ENCODE measurements at places on chromosomes 5 and 9.

- DNase-seq, result no peak
Measured at GRCh38 chr5:65695896-65696295, 26.0 kb downstream of the SGTB start.

GRCh38 chr5:134584662-134585061, 48.0 kb downstream of the SAR1B start:
- no peak for DNase-seq

DNA sequence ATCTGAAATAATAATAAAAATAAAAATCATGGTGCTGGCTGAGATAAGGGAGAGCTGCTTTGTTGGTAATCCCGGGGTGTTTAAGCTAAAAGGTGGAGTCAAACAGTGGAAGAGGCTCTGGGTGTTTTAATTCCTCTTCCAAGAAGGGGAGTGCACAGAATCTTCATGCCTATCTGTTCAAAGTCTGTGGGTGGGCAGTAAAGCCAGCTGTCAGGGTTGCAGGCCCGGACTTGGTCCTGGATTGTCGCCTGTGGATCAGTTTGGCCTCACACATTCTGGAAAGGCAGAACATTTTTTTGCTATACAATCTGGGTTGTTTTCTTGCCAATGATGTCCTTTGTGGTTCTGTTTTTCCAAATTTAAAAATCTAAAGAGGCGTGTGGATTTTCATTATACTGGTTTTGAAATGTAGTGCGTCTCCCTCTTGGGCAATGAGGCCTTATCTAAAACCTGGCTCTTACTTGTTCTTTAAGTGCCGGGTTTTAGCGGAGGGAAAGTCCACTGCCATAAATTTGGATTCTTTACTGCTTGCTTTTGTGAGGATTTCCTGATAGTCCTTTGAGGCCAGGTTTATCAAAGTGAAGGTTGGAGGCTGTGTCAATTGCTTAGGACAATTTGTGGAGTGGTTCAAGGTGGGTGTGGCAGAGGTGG, 5.8 kb downstream of the ANKDD1B start:
- DNase-seq, result no peak

DNA sequence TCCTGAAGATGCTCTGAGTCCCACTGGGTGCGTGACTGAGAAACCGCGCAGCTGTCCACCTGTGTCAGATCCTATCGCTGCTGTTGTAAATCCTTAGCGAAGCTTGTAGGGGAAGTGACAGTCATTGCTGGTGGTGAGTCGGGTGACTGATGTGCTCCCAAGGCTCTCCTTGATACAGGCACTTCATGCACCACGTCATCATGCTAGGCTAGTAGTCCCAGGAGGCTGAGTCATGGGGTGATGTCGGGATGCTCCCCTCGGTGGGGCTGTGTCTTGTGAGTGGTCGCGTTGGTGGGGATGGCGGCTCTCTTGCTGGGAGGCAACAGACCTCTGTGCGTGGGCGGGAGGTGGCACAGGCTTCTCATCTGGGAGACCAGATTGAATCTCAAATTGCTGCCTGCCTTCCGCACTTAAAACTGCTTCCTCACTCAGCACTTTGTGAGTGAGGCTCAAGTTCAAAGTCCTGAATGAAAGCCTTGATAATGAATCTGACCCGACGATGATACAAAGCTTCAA, 84.7 kb downstream of the CSNK1A1 start:
- DNase-seq, result no peak

DNA sequence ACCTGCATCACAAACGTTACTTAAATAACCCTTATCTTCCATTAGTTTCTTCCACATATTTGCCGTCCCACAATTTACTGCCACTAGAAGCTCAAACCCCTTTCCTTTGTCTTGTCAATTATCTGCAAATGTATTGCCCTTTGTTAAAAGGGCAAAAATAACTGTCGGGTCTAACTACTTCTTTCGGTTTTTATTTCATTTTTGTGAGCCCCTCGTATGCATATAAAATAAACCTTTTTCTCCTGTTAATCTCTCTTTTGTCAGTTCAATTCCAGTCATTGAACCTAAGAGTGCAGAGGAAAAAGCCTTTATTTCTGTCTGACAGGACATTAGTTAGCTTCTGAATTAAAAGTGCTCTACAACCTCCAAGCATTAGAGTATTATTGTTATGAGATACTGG, 45.5 kb downstream of the TMEM215 start:
- no peak for DNase-seq

All from CD4-positive, CD25-positive, alpha-beta regulatory T cell (primary cell).